Kidney capillary endothelial cell (primary cell): ENCODE measurements at places on chromosomes 6 and 20.

- no peak for DNase-seq
These were observed 1.2 kb downstream of the SNX21 start for GRCh38 chr20:45834797-45835161.

DNA sequence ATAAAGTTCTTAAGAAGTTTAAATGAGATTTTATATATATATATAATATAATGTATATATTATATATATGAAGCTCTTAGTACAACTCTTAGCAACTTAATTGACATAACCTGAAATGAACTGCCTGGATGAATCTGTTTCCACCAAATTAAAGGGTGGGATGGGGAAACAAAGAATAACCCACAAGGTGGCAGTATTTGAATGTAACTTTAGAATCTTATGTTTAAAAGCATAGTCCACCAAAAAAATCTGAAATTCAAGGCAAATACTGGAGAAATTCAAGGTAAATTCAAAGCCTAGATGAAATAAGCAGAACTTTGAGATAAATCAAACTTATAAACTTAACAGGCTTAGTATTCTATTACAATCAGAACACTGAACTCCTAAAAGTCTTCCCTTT is 4.4 kb upstream of the IBTK start:
- peak; percentile 60 for DNase-seq

DNA sequence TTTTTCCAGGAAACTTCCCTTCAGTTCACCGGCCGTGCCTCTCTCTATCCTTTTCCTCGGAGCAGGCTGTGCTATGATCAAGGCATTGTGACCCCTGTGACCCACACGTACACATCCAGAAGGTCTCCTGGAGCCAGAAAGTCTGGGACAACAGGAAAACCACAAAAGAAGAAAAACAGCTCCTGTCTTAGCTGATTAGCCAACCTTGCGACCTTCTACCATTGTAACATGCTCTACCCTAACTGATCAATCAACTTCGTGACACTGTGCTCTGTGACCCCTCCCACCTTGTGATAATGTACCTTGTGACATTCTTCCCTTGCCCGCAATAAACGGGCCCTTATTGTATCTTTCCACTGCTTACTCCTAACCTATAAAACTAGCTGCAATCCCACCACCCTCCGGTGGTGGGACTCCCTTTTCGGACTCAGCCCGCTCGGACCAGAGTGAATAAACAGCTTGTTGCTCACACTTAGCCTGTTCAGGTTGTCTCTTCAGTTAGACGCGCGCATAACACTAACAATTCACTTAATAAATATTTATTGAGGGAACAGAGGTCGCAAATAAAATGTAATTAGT is 24.2 kb downstream of the ZNF311 start:
- DNase-seq: peak; percentile 90

DNA sequence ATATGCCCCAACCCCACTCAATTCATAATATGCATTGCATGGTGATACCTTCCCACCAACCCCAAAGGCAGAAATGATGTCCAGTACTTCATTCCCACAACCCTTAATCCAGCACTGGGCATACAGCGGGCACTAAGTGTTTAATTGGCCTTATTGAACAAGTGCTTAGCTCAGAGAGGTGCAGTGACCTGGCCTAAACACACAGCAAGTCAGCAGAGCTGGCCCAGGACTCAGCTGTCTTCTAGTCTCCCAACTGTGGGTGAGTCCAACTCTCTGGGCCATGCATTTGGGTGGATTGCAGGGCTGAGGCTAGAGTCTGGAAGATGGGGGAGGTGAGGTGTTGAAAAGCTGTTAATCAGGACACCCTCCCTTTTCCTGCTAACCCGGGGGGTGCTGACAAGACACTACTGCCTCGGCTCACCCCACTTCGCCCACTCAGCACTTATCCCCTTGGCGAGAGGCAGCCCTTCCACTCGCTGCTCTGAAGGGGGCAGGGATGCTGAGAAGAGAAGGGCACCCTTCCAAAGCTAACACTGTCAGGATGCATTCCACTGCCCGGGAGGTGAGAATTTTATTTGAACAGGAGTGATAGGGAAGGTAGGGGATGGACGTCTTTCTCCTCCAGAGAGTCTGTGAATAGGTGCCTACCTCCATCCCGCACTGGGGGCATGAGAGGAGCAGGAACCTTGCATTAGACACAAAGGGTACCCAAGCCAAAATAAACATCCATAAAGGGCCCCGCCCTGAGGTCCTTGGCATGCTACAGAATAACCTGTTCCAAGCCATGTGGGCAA is 14.2 kb downstream of the KCNK5 start:
- DNase-seq: no peak

- no peak for DNase-seq
These were observed 48.0 kb upstream of the VSX1 start for GRCh38 chr20:25129908-25130307.

DNA sequence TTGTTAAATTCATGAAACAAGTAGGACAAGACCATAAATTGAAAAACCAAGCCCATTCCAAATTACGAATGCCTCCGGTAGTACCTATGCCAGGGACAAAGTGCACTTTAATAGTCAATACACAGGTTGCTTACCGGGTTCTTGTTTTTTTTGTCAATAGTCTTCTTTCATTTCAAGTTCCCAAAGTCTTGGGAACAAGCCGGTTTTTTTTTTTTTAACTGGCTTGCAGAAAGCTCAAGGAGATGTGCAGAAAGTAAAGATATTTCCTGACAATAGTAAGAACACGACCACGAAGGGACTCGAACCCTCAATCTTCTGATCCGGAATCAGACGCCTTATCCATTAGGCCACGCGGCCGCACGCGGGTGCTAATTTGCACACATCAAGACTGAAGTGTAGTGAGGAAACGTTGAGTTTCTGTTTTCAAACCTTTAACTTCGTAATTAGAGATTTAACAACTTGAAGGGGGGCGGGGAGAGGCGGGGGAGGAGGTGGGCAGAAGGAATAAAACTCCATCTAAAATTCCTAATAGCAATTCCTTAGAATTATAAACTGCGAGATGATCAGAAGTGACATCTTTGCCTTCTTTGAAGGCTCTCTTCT is 181.0 kb downstream of the TRIM27 start:
- peak; percentile 38 for DNase-seq

GRCh38 chr20:35151736-35152135 is 4.6 kb upstream of the EDEM2 start:
- DNase-seq: no peak

DNA sequence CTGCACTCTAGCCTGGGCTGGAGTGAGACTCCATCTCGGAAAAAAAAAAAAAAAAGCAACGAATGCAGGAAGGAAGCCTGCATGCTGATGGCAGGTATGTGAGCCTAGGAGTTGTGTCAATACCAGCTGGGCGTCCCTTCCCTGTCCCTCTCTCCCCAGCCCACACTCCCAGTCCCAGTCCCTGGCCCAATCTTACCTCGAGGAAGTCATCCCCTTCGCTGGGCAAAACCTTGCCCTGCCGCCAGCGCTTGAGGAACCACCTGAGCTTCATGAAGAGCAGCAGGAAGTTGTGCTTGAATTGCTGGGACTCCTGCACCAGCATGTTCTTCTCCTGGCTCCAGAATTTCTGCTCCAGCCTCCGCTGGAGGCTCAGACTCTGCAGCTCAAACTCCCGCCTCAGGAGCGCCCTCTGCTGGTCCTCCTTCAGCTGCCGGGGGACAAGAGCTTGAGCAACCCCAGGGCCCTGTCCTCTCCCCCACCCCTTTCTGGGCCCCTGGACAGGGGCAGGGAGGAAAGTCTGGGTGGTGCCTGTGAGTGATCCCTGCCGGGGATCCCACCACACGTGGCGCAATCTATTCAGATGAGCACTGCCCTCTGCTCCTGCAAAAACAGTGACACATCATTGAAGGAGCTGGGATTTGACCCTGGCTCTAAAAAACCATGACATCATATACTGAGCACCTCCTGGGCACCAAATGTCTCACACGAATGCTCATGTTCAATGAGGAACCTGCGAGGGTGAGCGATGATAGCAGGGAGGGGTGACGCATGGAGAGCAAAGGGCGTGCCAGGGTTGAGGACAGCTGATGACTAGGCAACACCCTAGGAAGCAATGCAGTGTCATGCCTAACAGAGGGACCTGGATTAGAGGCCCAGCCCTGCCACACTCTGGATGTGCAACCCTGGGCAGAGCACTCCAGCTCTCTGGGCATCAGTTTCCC is 35.0 kb upstream of the DSN1 start:
- DNase-seq: peak; percentile 40

- no peak for DNase-seq
These were observed 120.6 kb upstream of the TMEM181 start for GRCh38 chr6:158439255-158439654.

GRCh38 chr6:168272415-168273325 is 46.9 kb downstream of the DACT2 start:
- DNase-seq: no peak

GRCh38 chr6:108737594-108738546 is 110.4 kb upstream of the ARMC2 start:
- DNase-seq: peak; percentile 79

GRCh38 chr6:37059344-37060194 is 54.1 kb downstream of the FGD2 start:
- peak; percentile 82 for DNase-seq

- no peak for DNase-seq
These were observed 137.8 kb downstream of the BTBD9 start for GRCh38 chr6:38501931-38502330.

DNA sequence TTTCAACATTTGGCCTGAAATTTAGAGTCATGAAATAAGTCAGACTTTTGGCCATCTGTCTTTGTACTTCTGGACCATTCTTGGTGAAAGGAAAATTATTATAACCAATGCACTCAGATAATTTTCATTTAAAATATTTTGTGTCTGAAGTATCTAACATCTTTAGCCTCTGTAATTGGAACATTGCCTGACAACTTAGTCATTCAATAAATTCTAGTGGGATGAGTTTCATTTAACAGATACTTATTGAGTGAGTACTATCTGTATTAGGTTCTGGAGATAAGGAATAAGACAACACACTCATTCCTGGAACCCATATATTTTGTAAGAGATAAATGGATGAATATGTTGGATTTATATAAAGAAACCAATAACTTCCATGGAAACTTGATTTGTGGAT is 536.0 kb downstream of the BCKDHB start:
- DNase-seq: no peak

GRCh38 chr6:12803486-12803885 is 86.9 kb downstream of the PHACTR1 start:
- no peak for DNase-seq

GRCh38 chr20:32780749-32781655 is 18.8 kb downstream of the DNMT3B start:
- DNase-seq: peak; percentile 26

DNA sequence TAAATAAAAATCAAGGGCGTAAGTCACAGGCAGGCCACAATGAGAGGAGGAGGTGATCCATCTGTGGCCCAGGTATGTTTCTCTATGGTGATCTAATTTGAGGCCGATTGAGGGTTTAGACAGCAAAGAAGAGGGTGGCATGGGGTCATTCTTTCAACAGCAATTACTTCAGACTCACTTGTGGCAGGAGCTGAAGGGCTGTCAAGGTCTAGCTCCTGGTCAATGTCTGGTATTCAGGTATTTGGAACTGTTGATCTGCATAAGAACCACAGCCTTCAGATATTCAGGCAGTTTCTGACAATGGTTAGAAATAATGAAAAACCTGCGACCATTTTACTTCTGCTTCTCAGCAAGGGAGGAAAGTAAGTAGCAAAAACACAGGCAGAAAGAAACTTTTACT is 259.6 kb downstream of the FOXC1 start:
- DNase-seq: no peak

- DNase-seq: no peak
These were observed 232.1 kb downstream of the SYNE1 start for GRCh38 chr6:152404936-152405595.

DNA sequence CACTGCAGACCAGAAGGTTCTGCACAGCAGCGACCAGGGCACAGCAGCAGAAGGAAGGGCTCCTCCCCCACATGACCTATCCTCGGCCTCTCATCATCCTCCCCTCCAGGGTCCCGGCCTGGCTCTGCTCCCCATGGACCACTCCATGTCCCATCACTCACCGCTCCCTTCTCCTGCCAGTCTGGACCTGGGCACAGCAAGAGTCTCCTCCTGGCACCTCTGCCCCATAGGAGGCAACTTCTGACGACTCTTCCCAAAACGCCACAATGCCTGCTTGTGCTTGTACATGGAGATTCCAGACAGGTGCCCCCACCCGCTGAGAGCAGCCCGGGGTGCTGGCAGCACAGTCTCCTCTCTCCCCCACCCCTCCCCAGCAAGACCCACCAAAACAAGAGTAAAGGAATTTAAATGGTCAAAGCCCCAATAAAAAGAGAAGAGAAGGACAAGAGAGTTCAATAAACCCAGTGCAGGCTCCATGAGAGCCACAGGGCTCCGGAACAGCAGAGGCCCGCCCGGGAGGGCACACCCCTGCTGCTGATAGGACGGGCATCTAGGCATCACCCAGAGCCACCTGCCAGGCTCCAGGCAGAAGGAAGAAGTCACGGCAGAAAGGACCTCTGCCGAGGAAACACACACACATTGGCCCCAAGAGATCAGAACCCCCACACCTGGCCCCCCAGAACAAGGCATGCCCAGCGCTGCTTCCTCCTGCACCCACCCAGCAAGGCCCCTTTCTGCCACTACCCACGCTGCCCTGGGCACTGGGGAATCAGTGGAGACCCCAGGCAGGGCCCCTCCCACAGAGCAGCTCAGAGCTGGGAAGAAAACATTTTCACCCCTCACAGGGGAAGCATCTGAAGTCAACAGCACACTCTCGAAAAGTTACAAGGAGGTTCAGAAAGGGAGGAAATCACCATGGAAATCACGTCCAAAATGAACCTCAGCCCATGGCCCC is 15.2 kb downstream of the TAF4 start:
- DNase-seq: no peak

DNA sequence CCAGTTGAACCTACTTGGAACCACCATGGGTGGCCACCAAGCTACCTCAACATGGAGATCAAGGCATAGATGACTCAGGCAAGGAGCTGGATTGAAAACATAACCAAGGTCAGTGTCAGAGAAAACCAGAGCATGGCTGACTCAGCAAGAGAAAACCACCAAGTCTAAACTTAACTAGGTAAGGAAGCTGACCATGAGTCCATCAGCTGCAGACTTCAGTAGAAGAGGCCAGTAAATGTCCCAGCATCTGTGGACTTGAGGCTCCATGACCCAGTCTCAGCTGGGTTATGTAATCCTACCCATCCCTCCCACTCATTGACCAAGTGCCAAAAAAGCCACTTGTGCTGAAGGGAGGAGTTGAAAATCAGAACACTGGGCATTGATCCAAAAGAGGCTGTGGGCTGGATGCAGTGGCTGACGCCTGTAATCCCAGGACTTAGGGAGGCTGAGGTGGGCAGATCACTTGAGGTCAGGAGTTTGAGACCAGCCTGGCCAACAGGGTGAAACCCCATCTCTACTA is 93.7 kb upstream of the CBLN4 start:
- DNase-seq: no peak
